D341Med (cell line): ENCODE measurements at places on chromosomes 5 and 9.
A peak's percentile ranks its signal among the peaks of the same experiment; 100 is the strongest.

DNA sequence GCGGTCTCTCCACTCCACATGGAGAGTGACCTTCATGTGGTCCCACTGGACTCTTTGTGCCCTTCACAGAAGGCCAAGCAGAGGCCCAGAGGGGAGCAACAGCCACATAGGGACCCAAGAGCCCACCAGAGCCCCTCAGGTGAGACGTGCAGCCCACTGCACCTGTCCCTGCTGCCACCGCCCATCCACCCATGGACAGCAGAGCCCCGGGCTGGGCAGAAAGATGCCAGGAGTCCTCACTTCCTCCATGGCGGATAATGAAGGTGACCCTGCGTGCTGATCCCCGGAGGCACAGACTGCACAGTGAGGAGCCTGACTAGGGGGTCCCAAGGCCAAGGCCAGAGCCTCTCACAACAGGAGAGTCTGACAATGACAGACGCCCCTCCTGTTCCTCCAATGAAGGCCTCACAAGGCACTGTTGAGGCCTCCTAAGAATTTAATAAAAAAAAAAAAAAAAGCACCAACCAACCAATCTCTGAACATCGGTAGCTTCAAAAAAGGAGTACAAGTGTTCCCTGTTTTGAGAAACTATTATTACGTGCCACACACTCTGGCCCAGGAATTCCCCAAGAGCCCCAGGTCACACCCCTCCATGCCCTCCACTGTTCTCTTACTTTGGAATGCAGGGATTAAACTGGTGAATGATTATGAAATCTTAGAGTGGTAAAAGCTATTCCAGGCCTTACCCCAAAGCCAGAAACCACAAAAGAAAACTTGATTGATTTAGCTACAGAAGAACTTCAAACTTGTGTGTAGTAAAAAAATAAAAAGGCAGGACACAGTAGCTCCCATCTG lies 2.8 kb upstream of the PPP1R26 start:
- DNase-seq, result no peak

DNA sequence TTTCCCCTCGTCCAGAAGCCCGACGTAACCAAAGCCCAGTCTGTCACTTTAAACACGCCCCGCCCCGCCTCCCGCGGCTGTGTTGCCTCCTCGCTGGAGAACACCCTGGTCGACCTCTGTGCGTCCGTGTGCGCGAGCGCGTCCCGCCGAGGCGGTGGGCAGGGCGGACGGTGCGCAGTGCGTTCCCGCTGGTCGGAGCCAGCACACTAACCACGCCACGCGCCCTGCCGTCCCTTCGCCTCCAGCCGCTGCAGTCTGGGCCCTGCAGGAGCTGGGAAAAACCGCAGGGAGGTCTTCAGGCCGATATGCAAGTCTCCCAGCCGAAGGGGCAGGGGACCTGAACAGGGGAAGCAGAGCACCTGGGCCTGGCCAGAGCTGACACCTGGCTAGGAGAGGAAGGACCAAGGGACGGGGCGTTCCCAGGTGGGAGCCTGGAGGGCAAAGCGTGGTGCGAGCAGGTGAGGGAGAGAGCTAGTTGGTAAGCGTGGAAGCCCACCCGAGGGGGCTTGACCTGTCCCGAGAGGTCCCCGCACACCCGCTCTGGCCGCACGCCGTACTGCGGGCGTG lies 1.3 kb upstream of the PHPT1 start:
- DNase-seq, result peak; percentile 78

DNA sequence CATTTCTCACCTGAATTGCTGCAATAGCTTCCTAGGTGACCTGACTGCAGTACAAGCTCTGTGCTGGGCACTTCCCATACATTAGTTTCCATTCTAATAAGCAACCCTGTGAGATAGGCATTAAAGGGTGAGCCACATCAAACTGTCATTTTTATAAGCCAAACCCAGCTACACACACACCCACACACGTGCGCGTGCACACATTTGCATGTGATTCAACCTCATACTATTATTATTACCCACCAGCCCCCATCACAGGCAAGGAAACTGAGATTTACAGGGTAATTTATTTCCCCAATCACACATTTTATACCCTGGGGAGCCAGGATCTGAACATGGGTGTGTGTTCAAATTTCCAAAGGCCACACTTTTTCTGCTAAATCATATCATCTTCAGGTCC lies 93.6 kb downstream of the TTLL11 start:
- DNase-seq, result no peak

DNA sequence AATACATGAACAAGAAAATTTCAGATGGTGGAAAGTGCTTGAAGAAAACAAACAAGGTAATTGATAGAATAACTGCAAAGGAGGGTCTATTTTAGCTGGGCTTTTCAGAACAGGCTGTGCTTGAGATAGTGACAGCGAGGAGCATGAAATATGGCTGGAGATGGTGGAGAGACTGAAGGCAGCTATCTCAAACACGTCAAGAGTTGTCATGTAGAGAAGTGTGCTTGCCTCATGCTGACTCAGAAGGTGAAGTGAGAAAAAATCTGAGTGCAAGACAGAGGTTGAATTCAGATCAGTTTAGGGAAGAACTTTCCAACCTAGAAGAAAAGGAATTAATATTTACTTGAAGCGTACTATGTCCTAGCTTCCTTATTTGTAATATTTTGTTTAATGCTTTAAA lies 115.5 kb upstream of the RANBP3L start:
- DNase-seq, result no peak

DNA sequence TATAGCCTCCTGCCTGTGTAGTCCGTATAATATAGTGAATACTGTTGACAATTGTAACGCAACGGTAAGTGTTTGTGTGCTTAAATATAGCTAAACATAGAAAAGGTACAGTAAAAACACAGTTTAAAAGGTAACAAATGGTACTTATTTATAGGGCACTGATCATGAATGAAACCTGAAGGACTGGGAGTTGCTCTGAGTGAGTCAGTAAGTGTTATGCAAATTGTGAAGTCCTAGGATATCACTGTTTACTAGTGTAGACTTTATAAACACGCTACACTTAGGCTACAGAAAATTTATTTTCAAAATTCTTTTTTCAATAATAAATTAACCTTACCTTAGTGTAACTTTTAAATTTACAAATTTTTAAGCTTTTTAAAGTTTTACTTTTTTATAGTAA lies 1090.1 kb downstream of the CDH9 start:
- DNase-seq, result no peak

DNA sequence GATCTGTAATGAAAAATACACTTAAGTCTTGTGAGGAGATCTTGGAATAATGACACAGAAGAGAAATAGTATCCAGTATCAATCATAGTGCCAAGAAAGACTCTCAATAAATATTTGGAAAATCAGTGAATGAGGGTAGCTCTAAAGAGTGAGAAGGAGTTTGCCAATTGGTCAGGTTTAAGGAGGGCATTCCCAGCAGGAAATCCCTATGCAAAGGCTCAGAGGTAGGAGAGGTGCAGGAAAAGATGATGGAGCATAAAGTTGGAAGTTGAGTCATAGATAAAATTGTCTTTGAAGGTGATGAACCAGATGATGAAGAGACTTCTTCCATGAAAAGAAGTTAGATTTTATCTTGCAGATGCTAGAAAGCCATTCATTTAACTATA lies 27.8 kb downstream of the TNPO1 start:
- DNase-seq, result no peak

GRCh38 chr5:150778517-150779396 lies at the start of gene SMIM3:
TSS of gene SMIM3 (plus strand) at chr5:150778757. CDS start at chr5:150795441, 16,684 bp downstream.
- peak; percentile 67 for DNase-seq

DNA sequence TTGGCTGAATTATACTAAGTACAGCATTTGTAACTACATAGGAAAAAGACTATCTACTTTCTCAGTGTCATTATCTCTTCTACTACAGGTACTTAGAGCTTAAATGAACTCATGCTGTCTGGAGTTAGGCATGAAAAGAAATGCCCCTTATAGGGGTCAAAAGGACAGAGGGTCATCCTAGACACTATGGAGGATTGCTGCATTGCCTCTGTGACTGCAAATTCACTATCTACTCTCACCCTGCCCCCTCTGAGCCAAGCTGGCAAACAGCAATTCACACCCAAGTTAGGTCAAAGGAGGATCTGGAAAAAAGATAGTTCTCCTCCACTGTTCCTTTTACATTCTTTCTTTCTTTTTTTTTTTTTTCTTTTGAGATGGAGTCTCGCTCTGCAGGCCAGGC lies 36.7 kb downstream of the ANKRD31 start:
- no peak for DNase-seq

- no peak for DNase-seq
Measured at GRCh38 chr5:127426661-127427060, 90.8 kb upstream of the PRRC1 start.

DNA sequence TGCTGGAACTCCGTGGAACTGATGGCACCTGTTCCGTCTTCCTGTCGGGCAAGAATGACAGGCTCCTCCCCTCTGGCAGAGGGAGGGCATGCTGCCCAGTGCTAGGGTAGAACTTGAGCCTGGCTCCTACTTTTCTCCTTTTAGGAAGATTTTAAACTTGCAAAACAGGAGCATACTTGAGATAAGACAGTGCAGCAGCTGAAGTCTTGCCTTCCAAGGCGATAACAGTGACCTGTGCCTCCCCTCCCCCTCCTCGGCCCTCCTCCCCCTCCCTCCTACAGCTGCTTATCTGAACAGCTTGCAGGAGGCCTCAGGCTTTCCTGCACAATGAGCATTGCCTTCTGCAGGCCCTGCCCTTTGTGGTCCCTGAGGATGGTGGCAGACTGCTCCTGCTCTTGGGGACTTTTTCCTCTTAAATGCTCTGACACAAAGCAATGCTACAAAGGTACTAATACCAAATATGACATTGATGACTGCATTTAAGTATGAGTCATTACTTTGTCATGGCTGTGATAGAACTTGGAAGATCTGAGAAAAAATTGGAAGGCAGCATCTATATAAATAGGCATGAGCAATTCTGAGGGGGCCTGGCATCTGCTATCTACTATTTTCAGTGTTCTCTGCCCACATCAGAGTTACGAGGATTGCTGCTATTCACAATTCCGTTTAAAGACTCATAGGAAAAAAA lies 2.0 kb downstream of the GADD45G start:
- DNase-seq, result peak; percentile 75

DNA sequence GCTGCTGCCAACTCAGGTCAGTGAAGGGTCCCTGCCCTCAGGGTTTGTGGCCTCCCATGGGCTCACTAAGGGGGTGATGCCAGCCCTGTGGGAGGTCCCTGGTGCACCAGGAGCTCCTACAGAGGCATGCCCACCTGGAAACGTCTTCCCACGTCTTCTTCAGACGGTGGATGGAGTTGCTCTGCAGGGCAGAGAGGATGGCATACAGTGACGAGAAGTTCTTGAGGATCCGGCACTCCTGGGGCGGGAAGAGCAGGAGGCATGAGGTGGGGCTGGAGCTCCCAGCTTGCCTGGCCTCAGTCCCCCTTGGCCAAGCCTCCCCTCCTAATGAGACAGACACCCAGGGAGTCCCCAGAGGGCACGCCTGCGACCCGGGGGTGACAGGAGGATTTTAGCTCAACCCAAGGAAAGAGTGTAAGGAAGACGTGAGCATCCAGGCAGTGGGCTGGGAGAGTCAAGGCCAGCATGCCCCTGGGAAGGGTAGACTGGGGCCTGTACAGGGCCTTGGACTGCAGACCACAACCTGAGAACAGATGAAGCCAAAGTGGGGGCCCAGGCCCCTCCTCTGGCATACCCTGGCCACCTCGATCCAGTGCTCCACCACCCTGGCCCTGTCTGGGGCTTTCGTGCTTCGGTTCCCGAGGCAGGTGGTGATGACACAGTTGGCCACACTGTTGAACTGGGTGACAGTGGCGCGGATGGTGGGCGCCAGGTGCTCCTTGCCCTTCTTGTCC lies 14.4 kb downstream of the RALGDS start:
- DNase-seq, result no peak

DNA sequence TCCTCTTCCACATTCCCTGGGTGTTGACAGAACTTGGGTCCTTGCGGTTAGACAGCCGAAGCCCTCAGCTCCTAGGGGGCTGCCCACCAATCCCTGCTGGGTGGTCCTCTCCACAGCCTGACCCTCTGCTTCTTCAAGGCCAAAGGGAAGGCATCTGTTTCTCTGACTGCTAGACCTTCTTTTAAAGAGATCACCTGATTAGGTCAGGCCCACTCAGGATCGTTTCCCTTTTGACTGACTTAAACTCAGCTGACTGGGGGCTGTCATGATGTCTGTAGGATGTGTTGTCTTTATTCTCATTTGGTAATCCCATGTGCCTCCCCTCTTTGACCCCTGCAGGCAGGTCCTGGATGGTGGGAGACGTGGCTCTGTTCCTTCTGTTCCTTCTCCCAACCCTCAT lies 207.5 kb downstream of the PAX5 start:
- no peak for DNase-seq

GRCh38 chr5:120690621-120691407 lies 226.7 kb downstream of the PRR16 start:
- no peak for DNase-seq

- no peak for DNase-seq
Measured at GRCh38 chr9:19665146-19665863, 123.5 kb downstream of the SLC24A2 start.

DNA sequence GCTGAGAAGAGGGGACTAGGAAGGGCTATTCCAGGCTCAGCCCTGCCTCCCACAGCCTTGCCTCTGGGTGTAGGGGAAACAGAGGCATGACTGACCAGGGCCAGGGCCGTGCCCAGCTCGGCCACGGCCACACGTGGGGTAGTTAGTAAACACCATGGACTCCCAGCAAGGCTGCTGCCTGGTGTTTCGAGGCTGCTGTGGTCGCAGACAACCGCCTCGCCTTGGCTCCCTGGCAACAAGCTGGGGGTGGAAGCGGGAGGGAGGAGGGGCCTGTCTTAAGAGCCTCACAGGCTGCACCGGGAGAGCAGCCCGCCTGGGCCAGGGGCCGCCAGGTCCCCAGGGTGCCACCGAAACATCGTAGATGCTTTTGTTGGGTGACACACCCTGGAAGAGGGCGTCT lies 90.2 kb upstream of the CACNA1B start:
- no peak for DNase-seq

DNA sequence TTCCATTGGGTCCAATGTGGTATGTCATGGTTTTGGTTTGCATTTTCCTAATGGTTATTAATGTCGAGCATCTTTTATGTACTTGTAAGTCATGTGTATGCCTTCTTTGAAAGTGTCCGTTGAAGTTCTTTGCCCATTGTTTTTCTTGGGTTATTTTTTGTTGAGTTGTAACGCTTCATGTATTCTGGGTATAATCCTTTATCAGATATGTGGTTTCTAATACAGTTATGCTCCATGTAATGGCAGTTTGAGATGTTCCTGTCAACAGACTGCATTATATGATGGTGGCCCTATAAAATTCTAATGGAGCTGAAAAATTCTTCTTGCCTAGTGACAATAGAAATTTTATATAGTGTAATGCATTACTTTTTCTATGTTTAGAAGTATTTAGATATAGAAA lies 17.2 kb downstream of the RIC1 start:
- DNase-seq, result no peak

- DNase-seq, result no peak
Measured at GRCh38 chr5:126595486-126596083, 566 bp upstream of the ALDH7A1 start.
